ENCODE measurements at places on chromosomes 4 and X.

DNA sequence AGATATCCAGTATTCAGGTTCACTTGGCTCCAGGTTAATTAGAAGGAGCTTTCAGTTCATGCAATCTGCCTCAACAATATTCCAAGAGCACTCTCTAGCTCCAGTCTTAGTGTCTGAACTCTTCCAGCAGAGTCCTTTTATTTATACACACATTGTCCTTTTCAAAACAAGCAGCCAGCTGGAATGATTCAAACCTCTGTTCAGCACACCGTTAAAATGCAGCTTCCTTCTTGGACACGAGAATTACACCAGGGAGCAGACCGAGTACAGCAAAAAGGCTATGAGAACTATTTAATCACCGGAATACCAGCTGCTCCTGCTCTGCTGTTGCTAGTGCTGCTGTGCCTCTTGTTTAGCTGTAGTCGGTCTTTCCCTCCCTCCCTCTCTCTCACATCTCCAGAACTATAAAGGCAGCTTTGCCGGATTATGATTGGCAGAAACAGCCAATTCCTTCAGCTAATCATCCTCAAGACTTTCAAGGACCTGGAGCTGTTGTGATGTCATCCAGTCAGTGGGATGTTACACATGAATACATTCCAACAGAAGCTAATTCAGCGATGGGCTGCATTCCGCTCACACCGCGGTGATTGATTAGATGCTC is at the start of gene NDST4:
Gene NDST4 (minus strand): TSS at position 115 of the 601 bp plus-strand sequence. CDS start 36,584 bp downstream, outside the sequence.
- peak; percentile 51 for DNase-seq

DNA sequence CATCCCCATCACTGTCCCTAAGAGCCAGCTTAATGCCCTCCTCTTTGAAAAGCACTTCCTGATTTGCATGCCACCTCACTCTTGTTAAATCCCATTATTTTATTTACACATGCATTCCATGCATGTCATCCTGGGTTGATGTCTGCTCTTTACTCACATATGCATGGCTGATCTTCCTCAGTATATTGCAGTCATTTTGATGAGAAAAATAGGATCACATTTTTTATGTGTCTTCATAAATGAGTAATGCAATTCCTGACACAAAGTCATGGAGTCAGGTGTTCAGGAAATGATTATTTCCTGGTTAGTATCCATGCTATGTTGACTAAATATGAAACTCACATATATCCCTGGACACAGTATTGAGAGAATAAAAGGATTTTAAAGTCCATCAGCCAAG is 204.7 kb downstream of the SLIT2 start:
- no peak for DNase-seq

DNA sequence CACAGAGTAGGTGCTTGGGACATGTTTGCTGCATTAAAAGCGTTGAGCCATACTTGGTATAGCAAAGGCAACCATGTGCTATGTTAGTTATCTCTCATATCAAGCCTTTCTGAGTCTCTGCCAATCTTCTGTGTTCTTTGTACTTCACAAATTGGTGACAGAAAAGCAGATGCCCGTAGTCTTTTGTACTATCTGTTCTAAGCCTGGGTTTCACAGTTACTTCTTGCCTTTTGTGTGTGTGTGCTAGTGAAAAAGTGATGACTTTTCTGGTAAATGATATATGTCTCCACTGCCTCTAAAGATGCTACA is 16.1 kb upstream of the KLHL2 start:
- no peak for DNase-seq

DNA sequence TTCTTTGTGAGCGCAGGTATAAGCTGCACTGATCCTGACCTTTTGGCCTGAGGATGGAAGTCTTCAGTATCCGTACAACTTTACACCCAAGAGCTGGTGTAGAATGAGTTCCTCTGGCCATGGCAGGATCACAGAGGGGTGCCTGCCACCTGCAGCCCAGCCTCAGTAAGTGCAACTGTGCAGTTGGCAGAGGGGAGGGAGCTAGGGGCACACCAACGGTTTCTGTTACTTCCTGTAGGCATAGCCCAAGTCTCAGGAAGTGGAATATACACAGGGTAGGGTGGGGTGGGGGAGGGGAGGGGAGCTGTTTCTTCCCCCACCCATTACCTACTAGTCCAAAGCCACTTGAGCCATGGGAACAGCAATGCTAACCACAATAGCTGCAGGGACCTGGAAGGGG is 85.4 kb upstream of the GBA3 start:
- DNase-seq = no peak

DNA sequence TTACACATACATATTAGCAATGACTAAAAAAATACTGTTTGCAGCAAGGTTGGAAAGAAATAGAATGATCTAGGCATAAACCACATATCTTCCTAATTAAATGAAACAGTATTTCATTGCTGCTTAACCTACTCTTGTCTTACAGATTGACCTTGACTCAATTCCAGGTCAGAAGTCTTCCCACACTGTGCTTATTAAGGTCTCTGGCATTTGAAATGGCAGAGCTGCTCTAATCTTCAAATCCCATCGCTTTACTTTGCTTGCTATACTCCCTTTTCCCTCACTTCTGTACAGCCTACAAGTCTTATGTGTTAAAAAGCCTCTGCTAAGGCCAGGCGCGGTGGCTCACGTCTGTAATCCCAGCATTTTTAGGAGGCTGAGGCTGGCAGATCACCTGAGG is 424.5 kb downstream of the RPA4 start:
- DNase-seq = no peak

- no peak for DNase-seq
These were observed 170.8 kb upstream of the RAI2 start for GRCh38 chrX:18031726-18032375.

DNA sequence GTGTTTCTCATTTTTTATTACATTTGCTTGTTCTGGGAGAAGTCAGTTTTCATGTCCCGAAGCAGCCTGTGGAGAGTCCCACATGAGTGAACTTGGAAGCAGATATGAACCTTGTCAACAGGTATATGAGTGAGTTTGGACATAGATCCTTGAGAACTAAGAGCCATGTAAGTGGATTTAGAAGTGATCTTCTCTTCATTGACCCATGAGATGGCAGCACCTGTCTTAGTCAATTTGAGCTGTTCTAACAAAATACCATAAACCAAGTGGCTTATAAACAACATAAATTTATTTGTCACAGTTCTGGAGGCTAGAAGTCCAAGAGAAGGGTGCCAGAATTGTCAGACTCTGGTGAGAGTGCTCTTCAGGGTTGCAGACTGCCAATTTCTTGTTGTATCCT is 1043.8 kb downstream of the ADGRL3 start:
- no peak for DNase-seq

DNA sequence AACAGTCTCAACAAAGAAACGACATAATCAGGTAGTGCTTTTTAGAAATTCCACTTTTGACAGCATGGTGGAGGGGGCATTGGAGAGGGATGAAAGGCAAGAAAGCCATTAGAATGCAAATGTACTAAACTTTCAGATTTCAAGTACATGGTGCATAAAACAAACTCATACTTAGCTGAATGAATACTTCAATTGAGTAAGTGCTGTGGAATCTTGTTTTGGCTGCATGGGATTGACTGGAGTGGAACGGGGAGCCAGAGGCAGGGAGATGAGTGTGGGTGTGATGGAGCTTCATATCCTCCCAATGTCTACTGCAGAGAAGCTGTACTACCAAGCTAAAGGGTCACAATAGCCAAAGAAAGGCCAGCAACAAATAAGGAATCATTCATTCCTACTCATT is 52.4 kb downstream of the USP46 start:
- DNase-seq = no peak

DNA sequence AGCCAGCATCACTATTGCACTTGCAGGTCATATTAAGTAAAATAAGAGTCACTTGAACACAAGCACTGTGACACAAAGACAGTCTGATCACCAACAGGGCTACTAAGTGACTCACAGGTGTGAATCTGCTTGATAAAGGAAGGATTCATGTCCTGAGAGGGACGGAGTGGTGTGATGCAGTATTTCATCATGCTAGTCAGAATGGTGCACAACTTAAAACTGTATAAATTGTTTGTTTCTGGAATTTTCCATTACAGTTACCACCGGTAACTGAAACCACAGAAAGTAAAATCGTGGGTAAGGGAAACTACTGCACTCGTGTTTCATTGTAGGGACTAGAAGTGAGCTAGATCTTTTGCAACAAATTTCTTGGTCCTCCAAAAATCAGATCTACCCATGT is 109.7 kb downstream of the ELOVL6 start:
- DNase-seq = no peak

DNA sequence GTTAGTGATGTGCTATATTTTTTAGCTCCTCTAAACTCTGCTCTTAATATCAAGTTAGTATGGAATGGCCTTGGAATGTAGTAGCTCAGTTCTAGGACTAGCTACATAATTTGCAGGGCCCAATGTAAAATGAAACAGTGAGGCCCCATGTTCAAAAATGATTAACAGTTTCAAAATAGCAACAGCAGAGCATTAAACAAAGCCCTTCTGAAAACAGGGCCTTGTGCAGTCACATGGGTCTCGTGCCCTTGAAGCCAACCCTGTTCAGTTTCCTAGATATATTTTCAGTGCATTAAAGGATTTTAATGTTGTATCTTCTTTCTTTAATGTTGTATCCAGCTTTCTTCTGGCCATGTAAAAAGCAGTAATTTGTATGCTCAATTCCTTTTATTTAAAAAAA is 82.1 kb downstream of the TASL start:
- DNase-seq = no peak

DNA sequence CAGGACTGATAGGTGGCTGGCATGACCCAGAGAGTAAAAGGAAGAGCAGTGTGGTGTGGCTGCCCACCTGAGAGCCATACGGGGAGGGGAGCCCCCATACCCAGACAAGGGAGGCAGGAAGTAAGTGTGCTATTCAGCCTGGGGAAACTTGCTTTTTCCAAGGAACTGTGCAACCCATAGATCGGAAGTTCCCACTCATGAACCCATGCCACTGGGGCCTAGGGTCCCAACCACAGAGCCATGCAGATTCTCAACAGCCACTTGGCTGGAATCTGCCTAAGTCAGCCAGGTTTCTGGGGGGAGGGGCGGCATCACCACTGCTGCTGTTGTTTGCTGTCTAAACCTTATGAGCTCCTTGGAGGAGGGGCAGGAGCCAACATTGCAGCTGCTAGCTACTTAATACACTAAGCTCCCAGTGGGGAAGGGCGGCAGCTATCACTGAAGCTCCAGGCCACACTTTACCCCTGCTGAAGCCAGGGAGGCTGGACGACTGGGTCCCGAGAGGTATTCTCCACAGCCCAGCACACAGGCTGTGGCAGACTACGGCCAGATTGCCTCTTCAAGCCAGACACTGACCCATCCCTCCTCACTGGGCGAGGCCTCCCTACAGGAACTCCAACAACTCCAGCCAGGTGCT is 410.4 kb downstream of the INPP4B start:
- DNase-seq = peak; percentile 44

DNA sequence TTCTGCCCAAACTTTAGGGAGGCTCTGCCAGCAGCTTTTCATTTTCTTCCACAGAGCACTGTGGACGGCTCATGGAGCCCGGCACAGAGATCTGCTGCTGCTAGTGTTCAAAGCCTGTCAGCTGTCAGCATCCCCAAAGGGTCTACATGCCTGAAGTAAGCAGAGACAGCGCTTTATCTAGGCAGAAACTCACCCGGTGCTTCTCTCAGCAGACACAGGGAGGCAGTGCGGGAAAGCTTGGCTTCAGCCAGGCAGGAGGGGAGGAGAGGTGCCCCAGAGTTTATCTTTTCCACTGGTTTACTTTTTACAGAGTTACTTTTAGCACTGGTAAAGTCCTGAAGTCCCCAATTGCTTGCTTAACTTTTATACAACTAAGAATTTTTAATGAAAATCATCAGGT is 339.3 kb downstream of the NKX6-1 start:
- no peak for DNase-seq

DNA sequence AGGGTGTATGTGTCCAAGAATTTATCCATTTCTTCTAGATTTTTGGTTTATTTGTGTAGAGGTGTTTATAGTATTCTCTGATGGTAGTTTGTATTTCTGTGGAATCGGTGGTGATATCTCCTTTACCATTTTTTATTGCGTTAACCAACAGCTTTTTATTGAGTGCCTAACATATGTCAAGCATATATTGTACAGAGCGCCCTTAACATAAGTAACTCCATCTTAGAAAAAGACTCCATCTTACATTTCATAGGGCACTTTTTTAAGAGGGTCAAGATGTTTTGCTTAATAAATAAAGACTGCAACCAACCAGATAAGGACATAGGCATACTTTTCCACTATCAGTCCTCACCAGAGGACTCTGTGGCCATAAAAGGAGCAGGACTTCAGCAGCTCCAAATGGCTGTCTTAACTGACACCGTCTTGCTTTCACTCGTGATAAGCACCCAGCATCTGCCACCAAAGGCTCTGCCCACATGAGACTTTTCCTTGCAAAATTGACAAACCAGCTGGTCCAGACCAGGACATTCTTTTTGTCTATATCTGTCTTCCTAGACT is 75.0 kb downstream of the HS6ST2 start:
- DNase-seq = no peak

DNA sequence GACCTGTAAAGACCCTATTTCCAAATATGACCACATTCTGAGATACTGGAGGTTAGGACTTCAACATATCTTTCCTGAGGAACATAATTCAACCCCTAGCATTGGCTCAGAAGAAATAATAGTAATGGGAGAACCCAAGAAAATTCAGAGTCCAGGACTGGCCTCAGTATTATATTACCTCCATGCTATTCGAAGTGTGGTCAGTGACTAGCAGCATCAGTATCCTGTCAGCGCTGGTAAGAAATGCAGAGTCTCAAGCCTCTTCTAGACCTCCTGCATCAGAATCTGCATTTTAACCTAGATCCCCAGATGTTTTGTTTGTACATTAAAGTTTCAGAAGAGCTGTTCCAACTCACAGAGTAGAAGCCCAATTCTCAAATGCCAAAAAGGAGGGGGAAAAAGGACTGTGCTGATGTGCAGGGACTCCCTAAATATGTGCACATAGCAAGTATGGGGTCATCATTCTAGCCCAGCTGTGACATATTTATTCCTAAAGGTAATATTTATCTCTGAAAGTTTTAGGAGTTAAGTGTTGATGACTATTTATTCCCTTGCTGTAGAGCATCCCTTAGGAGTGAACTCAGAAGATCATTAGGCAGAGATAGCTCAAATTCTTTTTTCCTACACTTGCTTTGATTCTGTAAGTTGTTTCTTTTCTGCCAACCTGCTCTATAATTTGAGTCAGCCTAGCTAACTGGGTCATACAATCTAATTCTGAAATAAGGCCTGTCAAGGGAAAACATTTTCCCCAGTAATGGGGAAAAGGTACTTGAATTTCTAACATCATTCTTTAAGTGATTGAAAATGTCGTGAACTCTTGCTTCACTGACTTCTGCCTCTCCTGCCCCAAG is 361.9 kb downstream of the ARHGAP24 start:
- DNase-seq = no peak

- DNase-seq = no peak
These were observed 15.2 kb downstream of the SEPTIN11 start for GRCh38 chr4:76964769-76965168.

DNA sequence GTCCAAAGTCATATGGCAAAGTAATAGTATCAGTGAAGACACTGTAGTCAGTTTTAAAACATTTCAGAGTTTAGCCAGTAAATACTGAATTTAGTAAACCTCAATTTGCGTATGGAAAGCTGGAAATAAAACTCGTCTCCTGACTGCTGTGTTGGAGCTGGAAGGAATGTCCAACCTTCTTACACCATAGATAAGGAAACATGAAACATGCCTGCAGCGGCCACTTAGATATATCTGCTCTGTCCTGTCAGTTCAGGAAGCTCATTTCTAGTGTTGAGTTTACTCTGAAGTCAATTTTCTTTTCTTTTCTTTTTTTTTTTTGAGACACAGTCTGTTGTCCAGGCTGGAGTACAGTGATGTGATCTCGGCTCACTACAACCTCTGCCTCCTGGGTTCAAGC is 21.2 kb downstream of the ARHGAP10 start:
- DNase-seq = no peak
